ENCODE measurements at places on chromosomes 11 and 22. TPM values are rescaled to one million over a fixed set of nuclear protein-coding genes. Genes with fewer than 3 reads are reported as not detected.
A peak's percentile ranks its signal among the peaks of the same experiment; 100 is the strongest.

- no peak for ATAC-seq
These were observed 21.0 kb upstream of the MS4A6E start for GRCh38 chr11:60305906-60306619.

DNA sequence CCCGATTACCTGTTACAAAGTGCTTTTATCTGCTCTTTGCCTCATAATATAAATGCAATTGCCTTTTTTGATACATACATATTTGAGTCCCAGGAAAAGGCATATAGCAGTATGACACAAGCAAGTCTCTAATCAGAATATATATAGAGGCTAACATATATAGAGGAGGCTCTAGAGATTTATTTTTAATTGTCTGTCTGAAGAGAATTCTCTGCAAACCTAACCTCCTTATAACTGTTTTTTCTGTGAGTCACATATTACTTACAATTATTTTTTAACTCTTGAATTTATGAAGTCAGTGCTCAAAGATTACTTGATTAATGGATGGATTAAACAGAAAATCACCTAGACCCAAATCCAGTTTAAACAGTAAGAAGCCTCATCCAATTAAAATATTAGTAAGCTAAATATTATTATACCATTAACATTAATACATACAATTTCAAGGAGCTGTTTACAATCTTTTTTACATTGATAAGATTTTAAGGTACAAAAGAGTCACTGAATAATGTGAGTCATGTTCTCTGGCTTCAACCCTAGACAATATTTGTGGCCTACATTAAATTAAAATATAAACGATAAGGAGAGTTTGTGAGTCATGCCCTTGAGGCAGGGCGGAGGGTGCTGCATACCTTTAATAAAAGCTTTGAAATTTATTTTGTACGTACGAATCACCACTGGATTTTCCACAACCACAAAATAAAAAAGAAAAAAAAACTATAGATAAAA is 19.2 kb upstream of the MMP13 start:
- ATAC-seq: no peak

- no peak for ATAC-seq
These were observed 334.8 kb upstream of the LARGE1 start for GRCh38 chr22:34255042-34255441.

DNA sequence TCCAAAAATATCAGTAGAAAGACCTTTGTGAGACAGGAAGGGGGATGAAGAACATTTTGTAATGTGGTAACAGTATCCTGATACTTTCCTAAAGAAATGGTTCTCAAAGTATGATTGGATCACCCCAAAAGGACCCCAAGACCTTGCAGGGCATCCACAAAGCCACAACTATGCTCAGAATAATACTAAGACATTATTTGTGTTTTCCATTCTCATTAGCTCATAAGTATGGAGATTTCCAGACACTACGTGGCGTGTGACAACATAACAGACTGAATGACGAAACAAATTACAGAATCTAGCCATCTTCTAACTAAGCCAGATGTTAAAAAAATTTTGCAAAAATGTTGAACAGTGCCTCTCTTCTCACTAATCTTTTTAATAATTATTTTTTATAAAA is 24.9 kb downstream of the CHEK2 start:
- ATAC-seq: no peak

- ATAC-seq: no peak
These were observed 75.7 kb upstream of the SUSD2 start for GRCh38 chr22:24105631-24106030.

DNA sequence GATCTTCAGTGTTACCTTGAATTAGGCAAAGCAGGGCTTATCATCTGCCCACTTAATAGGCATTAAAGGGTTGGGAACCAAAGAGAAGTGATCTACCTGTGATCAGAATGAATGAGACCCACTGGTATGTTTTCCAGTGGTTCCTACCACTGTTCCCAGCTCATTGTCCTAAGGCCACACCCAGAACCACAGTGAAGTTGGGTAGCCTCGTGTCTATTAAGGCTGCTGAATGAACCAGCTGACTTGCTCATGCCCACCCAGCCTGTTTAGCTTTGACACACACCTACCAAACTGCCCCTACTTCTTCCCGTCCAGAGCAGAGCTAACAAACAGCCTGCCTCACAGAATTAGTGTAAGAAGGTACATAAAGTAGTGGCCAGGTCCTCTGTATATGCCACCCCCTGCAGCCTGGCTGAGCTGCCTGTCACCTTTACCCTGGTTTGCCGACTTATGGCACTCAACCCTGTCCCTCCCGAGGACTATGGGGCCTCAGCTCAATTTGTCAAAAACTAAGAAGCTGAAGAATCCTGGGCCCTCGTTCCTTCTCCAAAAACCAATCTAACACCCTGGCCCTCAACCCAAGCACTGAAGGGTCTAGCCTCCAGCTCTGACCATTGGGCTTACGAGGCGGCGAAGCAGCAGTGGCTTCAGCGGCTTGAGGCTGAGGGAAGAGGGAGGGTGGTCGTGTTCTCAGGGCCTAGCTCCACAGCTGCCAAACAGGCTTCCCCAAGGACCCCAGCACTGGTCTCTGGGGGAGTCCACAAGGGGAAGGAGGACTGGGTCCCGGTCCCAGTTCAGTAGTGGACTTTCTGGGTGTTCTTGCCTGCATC is 9.8 kb downstream of the UCP2 start:
- ATAC-seq: no peak

DNA sequence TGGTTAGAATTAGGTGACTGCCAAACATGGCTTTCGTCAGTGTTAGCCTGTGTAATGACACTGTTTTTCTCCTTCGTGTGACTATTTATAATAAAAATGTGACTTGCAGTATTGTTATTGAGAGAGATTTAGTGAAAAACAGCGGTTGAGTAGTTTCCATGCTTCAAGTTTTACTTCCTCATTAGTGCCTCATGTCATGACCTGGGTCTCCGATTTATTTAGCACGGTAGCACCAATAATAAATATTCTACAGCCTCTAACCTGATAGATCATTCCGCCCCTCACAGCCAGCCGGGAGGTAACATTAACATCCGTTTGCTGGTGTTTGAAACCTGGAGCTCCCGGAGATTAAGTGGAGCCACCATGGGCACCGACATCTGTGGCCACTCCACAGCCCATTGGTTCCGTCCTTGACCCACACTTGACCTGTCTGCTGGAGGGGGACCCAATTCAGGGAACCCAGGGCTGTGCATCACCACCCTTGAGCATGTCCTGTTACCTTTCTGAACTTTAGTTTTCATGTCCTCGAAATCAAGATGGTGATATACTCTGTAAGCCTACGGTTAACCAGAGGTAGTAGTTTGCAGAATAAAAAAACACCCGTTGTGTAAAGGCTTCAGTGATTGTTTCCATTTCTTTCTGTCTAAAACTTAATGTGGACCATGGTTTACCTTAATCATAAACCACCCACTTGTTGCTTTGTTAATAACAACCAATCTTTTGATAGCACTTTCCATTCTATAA is 104.1 kb downstream of the ATXN10 start:
- ATAC-seq: no peak

GRCh38 chr11:1858154-1858553 is 5.3 kb downstream of the LSP1 start:
- ATAC-seq: no peak

DNA sequence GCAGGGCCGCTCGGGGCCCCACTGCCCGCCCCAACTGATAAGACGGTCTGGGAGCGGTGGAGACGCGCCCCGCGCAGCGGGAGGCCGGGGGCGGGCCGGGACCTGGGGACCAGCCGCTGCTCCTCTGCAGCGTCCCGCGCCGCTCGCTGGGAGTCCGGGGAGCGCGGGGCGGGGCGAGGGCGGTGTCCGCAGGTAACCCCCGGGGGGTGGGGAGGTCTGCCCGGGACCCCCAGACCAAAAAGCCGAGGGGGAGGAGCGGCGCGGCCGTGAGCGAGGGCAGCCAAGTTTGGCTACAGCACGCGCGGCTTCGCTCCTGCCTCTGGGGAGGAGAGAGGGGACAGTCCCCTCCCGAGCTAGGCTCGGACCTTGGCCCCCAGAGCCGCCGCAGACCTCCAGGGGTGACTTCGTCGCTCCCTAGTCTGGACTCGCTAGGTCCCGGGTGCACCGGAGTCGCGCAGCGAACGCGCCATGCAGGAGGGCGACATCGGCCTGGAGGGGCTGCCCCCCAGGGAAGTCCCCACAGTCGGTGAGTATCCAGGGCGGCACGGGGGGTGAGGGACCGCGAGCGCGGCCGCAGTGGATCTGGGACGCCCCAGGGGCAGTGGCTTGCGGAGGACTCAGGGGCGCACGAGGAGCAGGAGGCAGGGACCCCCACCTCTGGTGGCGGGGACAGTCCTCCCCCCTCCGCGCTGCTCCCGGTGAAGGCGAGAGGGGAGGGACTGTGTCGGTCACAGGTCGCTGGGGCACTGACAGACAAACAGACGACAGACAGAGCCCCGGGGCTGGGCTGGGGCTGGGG is 92.3 kb upstream of the ANO1 start:
- no peak for ATAC-seq

The APLNR gene
- total RNA-seq: 2.2 TPM

The OR52M1 gene
- not detected for total RNA-seq

- no peak for ATAC-seq
These were observed 47.1 kb downstream of the ZNRF3 start for GRCh38 chr22:28930357-28931007.

GRCh38 chr22:39325392-39325932 is 6.0 kb upstream of the RPL3 start:
- no peak for ATAC-seq

The OR4A15 gene
- not detected for total RNA-seq

- ATAC-seq: no peak
These were observed 19.9 kb downstream of the LARGE2 start for GRCh38 chr11:45942381-45942780.

DNA sequence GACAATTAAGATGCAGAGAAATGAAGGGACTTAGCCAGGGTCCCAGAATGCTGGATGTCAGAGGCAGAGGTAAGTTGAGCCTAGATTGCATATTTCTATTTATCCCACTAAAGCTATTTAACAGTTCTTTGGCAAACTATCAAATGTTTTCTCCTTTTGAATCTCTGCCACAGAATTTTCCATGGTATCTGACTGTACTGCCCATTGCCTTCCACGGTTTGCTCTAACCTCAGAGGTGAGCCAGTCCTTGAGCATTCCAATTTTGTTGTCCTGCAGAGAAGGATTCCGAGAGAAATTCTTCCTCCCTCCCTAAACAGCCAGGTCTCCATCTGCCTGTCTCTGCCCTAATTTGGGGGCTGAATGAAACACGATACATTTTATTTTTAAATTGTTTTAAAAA is 368.3 kb upstream of the SYN3 start:
- ATAC-seq: no peak

GRCh38 chr11:65493367-65494176 is 5.3 kb upstream of the MALAT1 start:
- ATAC-seq: peak; percentile 27

DNA sequence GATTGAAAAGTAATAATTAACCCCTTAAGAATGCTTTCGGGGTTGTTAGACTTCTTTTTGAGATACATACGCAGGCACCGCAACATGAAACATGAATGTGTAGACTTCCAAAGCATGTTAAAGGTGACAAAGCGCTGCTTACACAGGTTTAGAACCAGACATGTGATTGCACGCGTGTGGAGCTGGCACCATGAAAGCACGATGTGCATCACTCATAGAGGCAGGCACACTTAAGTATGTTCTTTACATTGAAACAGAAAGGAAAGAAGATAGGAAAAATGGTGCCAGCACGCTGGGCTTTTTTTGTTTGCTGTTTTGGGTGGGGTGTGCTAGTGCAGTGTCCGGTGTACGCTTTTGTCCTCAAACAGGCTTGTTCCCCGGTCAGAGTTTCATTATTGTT is 83.6 kb upstream of the PPARA start:
- ATAC-seq: no peak

DNA sequence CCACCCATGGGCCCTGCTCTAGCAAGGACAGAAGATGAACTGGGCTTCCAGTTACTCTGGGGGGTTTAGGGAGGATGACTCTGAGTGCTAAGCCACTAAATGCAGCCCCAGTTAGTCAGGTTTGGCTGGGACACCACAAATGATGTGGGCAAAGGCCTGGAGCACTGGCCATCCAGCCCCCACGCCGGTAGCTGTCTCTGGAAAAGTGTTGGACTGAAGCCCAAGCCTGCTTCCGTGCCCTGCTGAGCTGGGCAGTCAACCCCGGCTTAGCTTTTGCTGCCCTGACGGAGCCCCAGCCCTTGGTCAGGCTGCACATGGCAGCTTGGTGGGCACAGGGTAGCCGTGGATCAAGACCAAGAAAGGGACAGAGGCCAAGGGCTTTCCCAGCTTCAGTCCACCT is 5.7 kb upstream of the GSTP1 start:
- no peak for ATAC-seq

The NNMT gene
- 329 TPM for total RNA-seq

The ACR gene
- total RNA-seq: not detected

The CRYBB2 gene
- not detected for total RNA-seq

The BCO2 gene
- total RNA-seq: 7.5 TPM

- no peak for ATAC-seq
These were observed 19.1 kb downstream of the RIC3 start for GRCh38 chr11:8149726-8150125.

- ATAC-seq: peak; percentile 93
These were observed 123.9 kb downstream of the MRTFA start for GRCh38 chr22:40512426-40513136.

- ATAC-seq: no peak
These were observed 2.4 kb upstream of the E2F8 start for GRCh38 chr11:19243143-19243542.

GRCh38 chr22:35367331-35367886 is 13.5 kb upstream of the HMOX1 start:
- ATAC-seq: no peak

- ATAC-seq: peak; percentile 92
These were observed 88.3 kb upstream of the MTMR2 start for GRCh38 chr11:96012086-96012824.

- no peak for ATAC-seq
These were observed 29.3 kb downstream of the FAT3 start for GRCh38 chr11:92253945-92254344.

- ATAC-seq: no peak
These were observed 140.8 kb upstream of the ZBED5 start for GRCh38 chr11:10998674-10999073.

DNA sequence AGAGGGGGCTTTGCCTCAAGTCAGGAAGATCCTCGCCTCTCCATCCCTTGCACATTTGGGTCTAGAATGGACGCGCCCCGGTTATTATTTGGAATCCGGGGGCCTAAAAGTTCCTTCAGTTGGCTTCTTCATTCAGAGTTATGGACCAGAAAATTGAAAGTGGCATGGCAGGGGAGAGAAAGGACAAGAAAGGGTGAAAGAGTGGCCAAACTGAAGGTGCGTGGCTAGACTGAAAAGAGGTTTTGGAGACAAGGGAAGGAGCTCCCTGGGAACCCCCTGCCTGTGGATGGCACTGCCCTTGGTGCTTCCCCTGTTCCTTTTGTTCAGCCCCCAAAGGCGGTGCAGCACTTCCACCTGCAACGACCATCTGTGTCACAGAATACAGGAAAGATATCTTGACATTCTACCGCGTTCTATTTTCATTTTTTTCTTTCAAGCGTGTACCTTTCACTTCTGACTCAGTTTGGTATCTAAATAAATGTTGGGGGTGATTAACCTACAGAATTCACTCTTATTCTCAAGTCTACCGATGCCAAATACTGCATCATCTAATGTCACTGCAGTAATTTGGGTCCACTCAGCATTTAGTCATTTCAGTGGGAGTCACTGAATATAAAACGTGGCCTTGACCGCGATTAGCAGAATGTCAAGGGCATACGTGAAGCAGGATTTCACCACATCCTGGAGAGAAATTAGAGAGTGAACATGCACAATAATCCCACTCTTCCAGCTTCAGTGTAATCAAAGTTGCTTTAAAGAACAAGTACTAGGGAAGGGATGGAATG is 88.1 kb upstream of the ARHGAP32 start:
- no peak for ATAC-seq

The C11orf24 gene
- total RNA-seq: 48.7 TPM

The EHF gene
- total RNA-seq: 0.31 TPM

- no peak for ATAC-seq
These were observed 27.1 kb downstream of the ARAP1 start for GRCh38 chr11:72724851-72725723.

- no peak for ATAC-seq
These were observed 26.0 kb downstream of the DKK3 start for GRCh38 chr11:11982461-11982860.
